ENCODE measurements at places on chromosomes 3 and 15. TPM values are rescaled to one million over a fixed set of nuclear protein-coding genes. Genes with fewer than 3 reads are reported as not detected.

The MESP2 gene
- total RNA-seq, result not detected

The CHRNA7 gene
- total RNA-seq, result 0.17 TPM

The LMOD3 gene
- not detected for total RNA-seq

The PPP1R14D gene
- total RNA-seq, result not detected

The LRTM1 gene
- total RNA-seq, result not detected

The MME gene
- total RNA-seq, result 1.1 TPM

The NR2F2 gene
- 18.1 TPM for total RNA-seq

The ANKRD63 gene
- total RNA-seq, result not detected

The RBP2 gene
- not detected for total RNA-seq

The KLF15 gene
- total RNA-seq, result 10.7 TPM

The IL17RE gene
- total RNA-seq, result 0.09 TPM

The MAGEL2 gene
- total RNA-seq, result under 0.01 TPM

The RLBP1 gene
- not detected for total RNA-seq

The SAMMSON gene
- total RNA-seq, result not detected

The CHRNB4 gene
- not detected for total RNA-seq

The DPPA2 gene
- not detected for total RNA-seq

The KBTBD13 gene
- not detected for total RNA-seq

The GASK1A gene
- total RNA-seq, result 0.09 TPM

The SYNPR gene
- total RNA-seq, result not detected

The MYZAP gene
- 81.3 TPM for total RNA-seq

The HESX1 gene
- total RNA-seq, result 0.60 TPM

The UPK1B gene
- total RNA-seq, result not detected

The SCN11A gene
- 0.09 TPM for total RNA-seq

The PLA2G4B gene
- total RNA-seq, result 1.8 TPM

The PRSS50 gene
- total RNA-seq, result not detected

The C2CD4A gene
- 2.3 TPM for total RNA-seq

The SUMF1 gene
- total RNA-seq, result 50.3 TPM

The GABRR3 gene
- total RNA-seq, result not detected

The TMEM212 gene
- total RNA-seq, result not detected

The ARL6 gene
- 6.0 TPM for total RNA-seq

The BOC gene
- not detected for total RNA-seq

The CX3CR1 gene
- not detected for total RNA-seq

The FOXL2NB gene
- under 0.01 TPM for total RNA-seq

The PLXNB1 gene
- 17.4 TPM for total RNA-seq

The HGD gene
- 0.11 TPM for total RNA-seq

The SERPINI2 gene
- not detected for total RNA-seq

The RTP1 gene
- not detected for total RNA-seq

The KIF23 gene
- 5.3 TPM for total RNA-seq

The EPB42 gene
- not detected for total RNA-seq

The SEMA5B gene
- total RNA-seq, result 0.11 TPM

The STRA6 gene
- total RNA-seq, result not detected

The TRPC1 gene
- total RNA-seq, result 1.6 TPM

The GPR87 gene
- not detected for total RNA-seq

Data from dermis lymphatic vessel endothelial cell (primary cell).